ENCODE measurements at places on chromosomes 12 and 14. TPM values are rescaled to one million over a fixed set of nuclear protein-coding genes. Genes with fewer than 3 reads are reported as not detected.

Gene ACAD10
- 10.1 TPM for total RNA-seq

Gene FKBP3
- 104 TPM for total RNA-seq

Gene PTGES3
- 238 TPM for total RNA-seq

Gene LUM
- total RNA-seq = 1.5 TPM

DNA sequence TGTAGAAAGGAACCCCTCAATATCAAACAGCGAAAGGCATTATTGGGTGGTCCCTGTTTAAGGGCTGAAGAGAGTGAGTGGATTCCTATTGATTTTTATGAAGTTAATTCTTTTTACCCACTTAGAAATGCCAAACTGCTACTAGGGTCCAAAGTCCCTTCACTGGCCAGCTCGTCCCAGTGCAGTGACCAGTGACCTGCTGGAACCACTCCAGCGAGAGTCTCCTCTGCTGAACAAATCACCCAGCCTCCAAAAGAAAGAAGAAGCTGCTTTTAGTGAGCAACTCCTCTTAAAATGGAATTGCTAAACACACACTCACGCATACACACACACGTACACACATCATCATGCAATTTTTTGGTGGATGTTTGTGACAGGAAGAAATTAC, 198.2 kb upstream of the PLEKHG7 start:
- DNase-seq = no peak

- DNase-seq = no peak
Measured at GRCh38 chr12:66206141-66206540, 17.1 kb downstream of the IRAK3 start.

Gene UBC
- total RNA-seq = 503 TPM

GRCh38 chr12:76784600-76785051, 20.7 kb downstream of the ZDHHC17 start:
- DNase-seq = no peak

Gene TROAP
- 87.0 TPM for total RNA-seq

DNA sequence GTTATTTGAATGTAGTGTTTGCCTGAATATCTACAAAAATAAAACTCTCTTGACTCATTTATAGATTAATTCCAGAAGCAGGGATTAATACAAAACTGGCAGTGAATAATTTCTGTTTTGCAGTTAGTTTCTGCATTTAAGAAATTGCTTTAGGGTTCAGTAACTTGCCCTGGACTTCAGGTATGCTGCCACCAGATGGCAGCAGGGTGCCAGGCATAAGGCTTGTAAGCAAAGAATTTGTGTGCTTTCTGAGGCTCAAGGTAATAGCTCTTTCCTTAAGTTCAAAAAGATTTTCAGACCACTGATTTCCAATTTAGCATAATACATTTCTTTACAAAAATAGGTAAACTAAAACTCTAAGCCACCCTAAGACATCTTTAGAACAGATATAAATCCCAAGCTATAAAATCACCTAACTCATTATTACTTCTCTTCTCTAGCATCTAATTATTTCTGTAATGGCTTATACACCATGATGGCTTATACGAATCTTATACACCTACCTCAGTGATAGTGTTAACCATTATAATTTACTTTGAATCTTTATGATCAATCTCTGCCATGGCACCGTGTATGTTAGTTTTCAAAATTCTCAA, 398.3 kb downstream of the APAF1 start:
- DNase-seq = peak; percentile 35

DNA sequence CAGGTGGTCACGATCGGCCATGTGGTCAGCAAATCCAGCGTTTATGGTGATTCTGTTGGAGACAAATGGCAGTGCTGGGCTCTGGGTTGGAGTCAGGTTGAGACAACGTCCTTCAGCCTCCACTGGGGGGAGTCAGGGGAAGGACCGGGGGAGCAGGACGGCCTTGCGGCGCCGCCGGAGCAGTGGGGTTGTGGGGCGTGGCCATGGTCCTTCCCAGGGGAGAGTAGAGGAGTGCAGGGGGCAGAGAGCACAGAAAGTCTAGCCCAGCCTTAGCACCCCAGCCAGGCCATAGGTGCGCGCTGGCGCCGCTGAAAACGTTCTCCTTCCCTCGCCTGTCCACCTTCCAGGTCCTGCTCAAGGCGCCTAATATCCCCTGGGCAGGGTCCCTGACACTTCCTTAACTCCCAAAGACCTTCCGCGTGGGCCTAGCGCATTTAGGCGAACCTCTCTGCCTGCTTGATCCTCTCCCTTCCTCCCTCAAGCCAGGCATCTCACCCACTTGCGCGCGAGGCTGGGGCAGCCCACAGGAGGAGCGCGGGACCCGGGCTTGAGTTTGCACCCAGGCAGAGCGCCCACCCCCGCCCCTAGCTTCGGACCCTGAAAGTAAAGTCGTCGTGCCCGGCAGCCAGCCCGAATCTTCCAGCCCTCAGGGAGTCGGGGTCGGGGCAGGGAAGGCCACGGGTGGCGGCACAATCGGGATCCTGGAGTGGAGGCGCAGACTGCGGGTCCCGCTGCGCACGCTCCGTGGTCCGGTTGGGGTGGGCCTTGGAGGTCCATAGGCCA, 3.1 kb upstream of the KIF26A start:
- peak; percentile 94 for DNase-seq

GRCh38 chr12:104187446-104188155, 28.0 kb upstream of the TXNRD1 start:
- no peak for DNase-seq

Measured in SJCRH30 (cell line).